ENCODE measurements at places on chromosomes 4 and X. TPM values are rescaled to one million over a fixed set of nuclear protein-coding genes. Genes with fewer than 3 reads are reported as not detected.
A peak's percentile ranks its signal among the peaks of the same experiment; 100 is the strongest.

GRCh38 chrX:133523081-133523487 is 107.8 kb upstream of the GPC4 start:
- no peak for DNase-seq

The CSAG3 gene
- total RNA-seq = not detected

The GAR1 gene
- 2.2 TPM for total RNA-seq

DNA sequence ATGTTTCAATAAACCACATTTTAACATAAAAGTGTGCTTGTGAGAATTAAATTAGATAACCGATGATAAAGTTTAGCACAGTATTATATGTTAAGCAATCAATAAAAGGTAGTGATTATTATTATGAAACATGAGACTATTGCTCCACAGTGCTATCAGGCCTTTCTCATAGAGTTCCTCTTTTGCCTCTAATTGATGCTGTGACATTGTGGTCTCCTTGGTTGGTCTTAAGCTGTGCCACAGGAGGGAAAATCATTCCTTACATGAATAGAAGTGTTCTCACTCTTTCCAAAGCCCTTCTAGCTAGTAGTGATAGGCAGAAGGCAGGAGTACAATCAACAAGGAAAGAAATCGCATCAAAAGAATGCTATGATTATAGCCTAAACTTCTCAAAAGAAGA is 9.2 kb upstream of the PDHA2 start:
- no peak for DNase-seq

The AR gene
- 1.2 TPM for total RNA-seq

GRCh38 chrX:67585401-67585800 is 41.6 kb downstream of the AR start:
- DNase-seq = no peak

GRCh38 chrX:111511477-111511876 is at the start of gene SERTM2:
SERTM2 (plus strand) TSS chrX:111511645; CDS start chrX:111518858, 7,213 bp downstream.
- DNase-seq = no peak

DNA sequence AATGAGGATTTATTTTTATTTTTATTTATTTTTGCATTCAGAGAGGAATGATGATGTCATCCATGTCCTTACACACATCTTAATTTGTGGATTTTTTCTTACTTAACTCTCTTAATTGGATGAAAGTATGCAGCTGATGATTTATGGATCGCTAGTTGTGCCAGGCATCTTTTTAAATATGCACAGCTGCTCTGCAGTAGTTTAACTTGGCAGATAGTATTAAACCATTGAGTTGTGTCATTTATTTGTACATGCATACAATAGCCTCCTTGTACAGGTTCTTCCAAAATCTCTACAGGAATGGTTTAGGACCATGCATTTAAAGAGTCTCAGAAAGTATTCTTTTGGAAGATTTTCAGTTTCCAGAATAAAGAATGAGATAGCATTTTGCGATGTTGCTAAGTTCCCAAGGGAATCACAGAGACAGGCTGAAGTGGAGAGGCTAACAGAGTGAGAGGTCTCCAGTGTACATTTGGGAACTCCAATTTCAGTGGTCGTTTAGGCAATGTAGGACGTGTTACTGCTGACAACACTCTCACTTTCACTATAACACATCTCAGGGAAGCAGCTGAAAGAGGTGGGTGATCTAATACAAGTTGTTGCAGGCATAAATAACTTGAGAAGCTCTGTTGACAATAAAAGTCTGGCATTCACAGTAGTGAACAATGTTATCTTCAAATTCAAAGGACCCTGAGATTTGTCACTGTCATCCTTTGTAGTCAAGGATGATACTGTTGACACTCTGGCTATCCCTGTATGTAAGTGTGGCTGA is 49.9 kb upstream of the SCRG1 start:
- DNase-seq = no peak

The TRIM2 gene
- total RNA-seq = 15.7 TPM

DNA sequence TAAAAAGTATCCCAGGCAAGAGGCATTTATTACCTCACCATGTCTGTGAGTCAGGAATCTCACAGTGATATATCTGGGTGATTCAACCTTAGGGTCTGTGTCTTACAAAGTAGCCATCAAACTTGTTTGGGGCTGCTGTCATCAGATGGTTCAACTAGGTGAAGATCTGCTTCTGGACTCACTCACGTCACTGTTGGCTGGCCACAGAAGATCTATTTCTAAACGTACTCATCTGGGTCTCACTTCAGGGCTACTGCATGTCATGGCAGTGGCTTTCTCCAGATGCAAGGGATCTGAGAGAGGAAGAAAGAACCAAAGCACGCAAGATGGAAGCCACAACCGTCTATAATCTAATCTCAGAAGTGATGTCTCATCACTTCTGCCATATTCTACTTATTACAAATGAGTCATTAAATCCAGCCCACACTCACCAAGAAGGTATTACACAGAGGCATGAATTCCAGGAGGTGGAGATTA is 267.8 kb upstream of the ANKRD50 start:
- no peak for DNase-seq

- peak; percentile 94 for DNase-seq
Observed at GRCh38 chrX:13223868-13224567, 95.8 kb downstream of the ATXN3L start.

The ZDHHC15 gene
- not detected for total RNA-seq

DNA sequence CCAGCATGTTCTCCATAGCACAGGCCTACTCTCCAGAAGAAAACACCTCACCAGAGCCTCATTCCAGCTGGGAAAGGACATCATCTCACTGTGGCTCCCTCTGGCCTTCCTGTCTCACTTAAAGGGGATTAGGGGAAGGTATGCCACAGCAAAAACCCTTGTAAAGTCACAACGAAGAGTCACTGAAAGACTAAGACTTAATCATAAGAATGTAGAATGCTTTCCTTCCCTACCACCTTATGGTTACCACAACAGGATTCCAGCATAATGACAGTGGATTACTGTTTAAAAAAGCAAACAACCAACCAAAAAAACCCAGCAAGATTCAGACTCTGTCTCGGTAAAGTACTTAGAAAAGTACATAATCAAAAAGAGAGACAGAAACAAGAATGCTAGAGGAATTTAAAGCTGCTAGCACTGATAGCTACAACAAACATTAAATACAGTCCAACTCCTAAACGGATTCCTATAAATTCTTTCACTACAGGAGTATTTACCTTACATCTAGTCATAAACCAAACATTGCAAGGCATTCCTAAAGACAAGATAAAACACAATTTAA is 75.1 kb downstream of the BANK1 start:
- no peak for DNase-seq

The RADX gene
- total RNA-seq = under 0.01 TPM

- DNase-seq = peak; percentile 12
Observed at GRCh38 chr4:139300431-139301112, 733 bp upstream of the NAA15 start.

DNA sequence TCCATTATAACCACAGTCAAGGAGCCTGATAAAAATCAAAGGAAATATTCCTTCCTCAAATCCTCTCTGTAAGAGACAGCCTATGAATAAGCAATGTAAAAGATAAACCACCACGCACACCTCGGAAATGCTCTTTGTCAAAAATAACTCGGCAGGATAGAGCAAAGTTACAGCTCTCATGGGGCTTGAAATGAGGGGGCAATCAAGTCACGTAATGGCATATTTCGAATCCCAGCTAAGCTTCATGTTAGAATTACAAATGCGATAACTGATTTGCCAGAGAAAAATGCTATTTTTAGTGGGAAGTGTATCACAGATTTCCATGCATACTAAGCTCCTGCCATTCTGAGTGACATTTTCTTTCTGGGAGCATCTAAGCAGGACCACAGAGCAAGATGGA is 49.4 kb downstream of the EVC2 start:
- DNase-seq = no peak

The PABPC1L2B gene
- total RNA-seq = not detected

- DNase-seq = peak; percentile 2
Observed at GRCh38 chr4:38387348-38387747, 276.7 kb upstream of the KLF3 start.

DNA sequence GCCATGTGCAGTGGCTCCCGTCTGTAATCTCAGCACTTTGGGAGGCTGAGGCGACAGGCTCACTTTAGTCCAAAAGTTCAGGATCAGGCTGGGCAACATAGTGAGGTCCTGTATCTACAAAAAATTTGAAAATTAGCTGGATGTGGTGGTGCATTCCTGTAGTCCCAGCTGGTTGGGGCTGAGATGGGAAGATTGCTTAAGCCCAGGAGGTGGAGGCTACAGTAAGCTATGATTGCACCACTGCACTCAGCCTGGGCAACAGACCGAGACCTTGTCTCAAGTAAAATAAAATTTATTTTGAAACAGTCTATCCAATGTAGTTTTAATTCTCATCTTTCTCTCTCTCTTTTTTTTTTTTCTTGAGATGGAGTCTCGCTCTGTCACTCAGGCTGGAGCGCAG is 21.1 kb downstream of the RBM10 start:
- no peak for DNase-seq

The HHIP gene
- 59.1 TPM for total RNA-seq

DNA sequence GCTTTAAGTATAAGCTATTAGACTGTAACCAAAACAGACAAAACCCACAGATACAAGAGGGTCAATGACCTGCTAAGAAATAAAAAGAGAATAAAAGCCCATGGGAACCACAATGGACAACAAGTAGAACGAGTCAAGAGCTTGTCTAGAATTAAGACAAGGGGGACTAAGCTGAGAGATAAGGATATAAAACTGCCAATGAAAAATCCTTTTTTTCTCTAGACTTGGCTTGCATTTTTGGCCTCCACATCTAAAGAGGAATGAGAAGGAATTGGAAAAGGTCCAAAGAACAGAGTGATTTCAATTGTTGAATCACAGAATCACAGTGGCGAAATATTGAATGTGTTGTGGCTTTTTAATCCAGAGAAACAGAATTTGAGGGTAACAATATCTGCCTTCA is 135.7 kb downstream of the QDPR start:
- peak; percentile 5 for DNase-seq

The UBA1 gene
- total RNA-seq = 94.8 TPM

The RFC1 gene
- 66.7 TPM for total RNA-seq

- no peak for DNase-seq
Observed at GRCh38 chr4:159014859-159015258, 88.0 kb upstream of the RAPGEF2 start.

DNA sequence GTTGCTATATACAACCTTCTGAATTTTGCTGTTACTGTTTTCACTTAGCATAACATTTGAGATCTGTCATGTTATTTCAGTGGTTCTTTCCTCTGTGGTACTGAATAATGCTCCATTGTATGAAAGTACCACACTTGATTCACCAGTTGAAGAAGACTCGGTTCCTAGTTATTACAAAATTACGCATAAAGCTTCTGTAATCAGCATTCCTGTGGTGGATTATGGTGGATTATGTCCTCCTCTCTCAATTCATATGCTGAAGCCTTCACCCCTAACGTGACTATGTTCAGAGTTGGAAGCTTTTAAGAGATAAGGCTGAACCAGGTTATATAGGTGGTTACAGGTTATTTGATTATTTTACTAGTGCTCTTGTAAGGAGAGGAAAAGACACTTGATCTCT is 2143.5 kb upstream of the AGA start:
- no peak for DNase-seq

DNA sequence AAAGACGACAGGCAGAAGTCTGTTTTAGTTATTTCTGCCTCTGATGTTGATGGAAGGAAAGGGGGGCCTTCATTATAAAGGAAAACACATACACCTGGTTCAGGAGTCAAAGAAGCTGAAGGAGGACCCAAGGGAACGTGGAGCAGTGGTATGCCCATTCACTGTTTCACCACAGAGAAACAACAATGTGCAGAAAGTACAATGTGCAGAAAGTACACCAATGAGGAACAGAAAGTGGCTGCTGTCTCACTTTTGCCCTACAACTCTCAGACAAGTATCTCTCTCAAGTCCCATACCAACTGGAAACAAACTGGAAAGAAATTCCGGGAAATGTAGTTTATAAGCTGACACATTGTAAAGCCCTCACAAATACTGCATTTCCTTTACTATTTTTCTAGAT is 564.5 kb downstream of the TRAM1L1 start:
- DNase-seq = no peak

The CYLC1 gene
- not detected for total RNA-seq

- peak; percentile 44 for DNase-seq
Observed at GRCh38 chr4:65007841-65008439, 598.7 kb upstream of the TECRL start.

GRCh38 chr4:18180892-18181291 is 159.3 kb upstream of the LCORL start:
- no peak for DNase-seq

The SLITRK4 gene
- 0.20 TPM for total RNA-seq
